AG09319 (cell line): ENCODE measurements at places on chromosomes 5 and 9.

DNA sequence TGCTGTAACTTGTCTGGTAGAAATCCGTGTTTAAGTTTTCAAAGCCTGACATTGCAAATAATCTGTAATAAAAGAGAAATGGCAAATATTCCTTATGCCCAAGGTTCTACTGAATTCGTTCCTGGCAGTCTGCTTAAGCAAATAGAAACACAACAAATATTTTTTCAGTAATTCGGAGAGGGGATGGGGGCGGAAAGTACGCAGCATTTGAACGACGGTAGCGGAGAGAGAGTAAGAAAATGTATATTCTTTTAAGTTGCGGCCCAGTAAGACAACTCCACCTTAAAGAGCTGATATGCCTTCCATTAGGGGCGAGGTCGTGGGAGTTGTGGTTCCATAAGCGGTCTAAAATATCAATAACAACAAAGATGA is 569 bp downstream of the YIPF5 start:
- DNase-seq = no peak

DNA sequence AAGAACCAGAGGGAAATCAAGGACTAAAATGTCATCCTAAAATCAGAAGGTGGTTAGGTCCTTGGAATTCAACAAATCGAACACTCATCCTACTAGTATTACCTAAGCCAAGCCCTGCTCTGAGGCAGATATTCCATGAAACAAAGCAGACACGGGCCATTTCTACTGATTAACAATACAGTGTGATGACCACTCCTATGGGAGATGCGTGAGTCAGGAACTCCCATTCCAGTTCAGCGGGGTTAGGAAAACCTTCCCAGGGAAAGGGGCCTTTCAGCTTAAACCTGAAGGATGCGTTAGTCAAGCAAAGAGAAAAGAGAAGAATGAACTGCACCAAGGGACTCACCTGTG is 117.8 kb upstream of the LHFPL2 start:
- no peak for DNase-seq

DNA sequence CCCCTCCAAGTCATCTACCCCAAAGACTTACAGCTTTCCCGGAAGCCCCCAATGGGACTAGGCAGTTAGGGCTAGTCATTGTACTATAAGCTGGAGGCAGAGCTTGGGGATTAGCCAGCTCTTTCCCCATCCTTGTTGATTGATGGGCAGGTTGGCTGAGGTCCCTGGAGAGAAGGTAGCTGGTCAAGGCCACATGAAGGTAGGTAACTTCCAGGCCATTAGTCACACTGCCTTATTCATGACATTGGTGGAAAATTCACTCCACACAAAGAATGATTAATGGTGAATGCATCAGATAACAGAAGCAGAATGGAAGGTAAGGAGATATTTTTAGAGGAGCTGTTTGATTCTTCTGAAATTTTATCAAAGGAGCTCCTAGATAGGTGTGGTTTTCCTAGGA is 49.5 kb upstream of the TGFBR1 start:
- no peak for DNase-seq

GRCh38 chr9:133360400-133361393 is 4.3 kb downstream of the SURF2 start:
- no peak for DNase-seq

- peak; percentile 8 for DNase-seq
Observed at GRCh38 chr5:130514984-130515690, 610.9 kb downstream of the CHSY3 start.

- DNase-seq = no peak
Observed at GRCh38 chr5:152058267-152058666, 133.6 kb upstream of the GLRA1 start.

GRCh38 chr5:24059006-24059405 is 551.6 kb downstream of the PRDM9 start:
- no peak for DNase-seq

- DNase-seq = no peak
Observed at GRCh38 chr5:73998489-73998888, 372.5 kb downstream of the ARHGEF28 start.

GRCh38 chr5:4636378-4636777 is 503.8 kb upstream of the ADAMTS16 start:
- no peak for DNase-seq

DNA sequence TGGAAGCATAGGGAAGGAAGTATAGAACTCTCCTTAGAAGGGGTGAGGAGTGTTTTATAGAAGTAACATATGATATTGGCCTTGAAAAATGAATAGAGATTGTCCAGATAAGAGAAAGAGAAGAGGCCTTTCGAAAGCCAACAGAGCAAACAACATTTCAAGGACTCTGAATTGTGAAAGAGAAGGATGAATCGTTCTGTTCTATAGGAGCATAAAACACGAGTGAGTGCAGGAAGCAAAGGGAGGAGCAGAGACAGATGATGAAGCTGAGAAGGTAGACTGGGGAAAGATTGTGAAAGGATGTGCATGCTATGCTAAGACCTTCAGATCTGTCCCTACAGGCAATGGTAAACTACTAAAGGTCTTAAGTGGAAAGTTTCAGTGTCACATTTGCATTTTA is 271.0 kb downstream of the TMEM161B start:
- DNase-seq = no peak

GRCh38 chr5:149537374-149537975 is 13.8 kb downstream of the CSNK1A1 start:
- DNase-seq = no peak

GRCh38 chr5:98321361-98321760 is 452.1 kb upstream of the RGMB start:
- DNase-seq = no peak

GRCh38 chr5:109844148-109844547 is 154.4 kb downstream of the MAN2A1 start:
- no peak for DNase-seq

DNA sequence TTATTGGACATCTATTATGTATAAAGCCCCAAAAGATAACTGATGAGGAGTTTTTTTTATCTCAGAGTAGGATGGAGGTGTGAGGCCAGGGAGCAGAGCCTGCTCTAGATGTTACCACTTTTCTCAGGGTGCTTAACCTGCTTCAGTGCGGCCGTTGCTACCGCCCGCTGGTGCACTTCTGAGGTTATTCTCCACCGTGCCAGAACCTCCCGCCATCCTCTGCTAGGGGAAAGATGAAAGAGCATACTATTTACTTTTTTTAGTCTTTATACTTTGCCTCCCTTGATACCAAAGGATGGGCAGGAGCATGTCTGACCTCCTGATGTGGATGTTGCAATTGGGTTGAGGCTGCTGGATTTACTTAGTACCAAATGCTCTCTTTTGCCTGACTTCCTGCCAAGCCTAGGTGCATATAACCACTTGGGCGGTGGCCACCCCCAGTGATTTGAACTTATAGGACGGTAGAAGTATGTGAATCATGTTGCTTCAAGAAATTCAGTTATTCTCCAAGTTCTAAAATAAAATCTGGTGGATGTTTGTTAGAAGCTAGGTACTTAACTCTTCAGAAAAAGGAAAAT is 71.1 kb upstream of the HSPB3 start:
- DNase-seq = no peak

DNA sequence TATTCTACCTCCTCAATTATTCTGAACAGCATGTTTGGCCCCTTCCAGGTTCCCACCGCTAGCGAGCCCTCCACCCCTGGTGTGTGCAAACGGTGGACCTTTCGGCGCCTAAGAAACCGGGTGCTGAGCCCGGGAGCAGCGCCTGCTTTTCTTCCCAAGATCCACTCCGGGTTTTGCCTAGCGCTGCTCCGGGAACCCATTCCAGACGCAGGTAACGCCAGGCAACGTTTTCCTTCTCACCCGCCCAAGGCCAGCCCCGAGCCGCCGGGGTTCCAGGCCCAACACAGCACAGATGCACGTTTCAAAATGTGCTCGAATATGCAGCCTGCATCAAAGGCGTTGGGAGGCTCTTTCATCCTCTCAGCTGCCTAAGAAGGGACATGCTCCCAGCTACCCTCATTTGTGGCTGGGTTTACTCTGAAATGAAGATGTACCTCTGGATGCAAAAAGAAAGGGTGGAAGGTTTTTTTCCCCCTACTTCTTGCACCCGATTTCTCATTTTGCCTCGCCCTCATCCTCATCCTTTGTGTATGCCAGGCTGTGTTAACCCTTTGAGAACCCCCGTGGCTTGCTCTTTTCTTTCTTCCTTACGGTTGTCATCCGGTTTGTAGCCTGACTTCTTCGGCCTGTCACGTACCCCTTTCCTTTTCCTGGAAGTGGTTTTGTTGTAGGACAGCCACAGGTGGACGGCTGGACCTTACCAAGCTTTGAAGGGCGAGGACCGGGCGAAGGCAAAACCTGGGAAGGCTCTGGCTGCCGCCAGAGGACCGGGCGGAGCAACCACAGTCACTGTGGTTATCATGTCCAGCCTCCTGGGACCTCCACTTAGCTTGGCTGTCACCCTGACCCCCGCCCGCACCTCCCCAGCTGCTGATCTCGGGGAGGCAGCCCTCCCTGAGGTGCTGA is 226.9 kb downstream of the SMARCA2 start:
- peak; percentile 72 for DNase-seq

- DNase-seq = no peak
Observed at GRCh38 chr5:1468629-1469527, 23.6 kb upstream of the SLC6A3 start.

- DNase-seq = no peak
Observed at GRCh38 chr5:142290577-142291299, 34.1 kb downstream of the SPRY4 start.

- no peak for DNase-seq
Observed at GRCh38 chr5:160173-160510, 31.2 kb upstream of the LRRC14B start.

DNA sequence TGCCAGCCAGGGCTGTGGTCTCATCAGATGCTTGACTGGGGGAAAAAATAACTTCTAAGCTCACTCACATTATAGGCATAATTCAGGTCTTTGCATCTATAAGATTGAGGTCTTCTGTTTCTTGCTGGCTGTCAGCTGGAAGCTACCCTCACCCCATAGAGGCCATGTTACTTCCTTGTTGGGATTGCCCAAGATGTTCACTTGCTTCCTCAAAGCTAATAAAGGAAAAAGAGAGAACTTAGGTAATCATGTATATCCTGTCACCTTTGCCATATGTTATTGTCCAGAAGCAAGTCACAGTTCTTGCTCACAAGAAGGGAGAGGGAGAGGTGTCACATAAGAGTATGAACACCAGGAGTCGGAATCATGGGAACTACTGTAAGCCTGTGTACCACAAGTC is 38.7 kb upstream of the ANKRD34B start:
- DNase-seq = no peak

DNA sequence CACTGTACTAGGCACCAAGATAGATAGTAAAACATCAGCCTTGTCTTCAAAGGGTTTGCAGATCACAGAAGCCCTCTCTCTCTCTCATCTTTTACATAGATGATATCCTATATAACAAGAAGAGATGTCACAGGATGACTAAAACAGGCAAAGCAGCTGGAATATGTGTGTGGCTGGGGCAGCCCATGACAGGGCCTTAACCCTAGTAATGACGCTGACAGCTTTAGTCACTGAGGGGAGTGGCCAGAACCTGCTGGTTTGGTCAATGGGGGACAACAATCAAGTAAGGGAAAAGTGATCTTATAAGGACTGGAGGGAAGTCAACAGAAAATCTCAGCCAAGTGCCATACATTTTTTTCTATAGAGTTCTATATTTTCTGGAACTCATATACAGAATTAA is 41.9 kb upstream of the RIC1 start:
- DNase-seq = no peak

- no peak for DNase-seq
Observed at GRCh38 chr9:125189011-125189360, 617 bp downstream of the PPP6C start.

GRCh38 chr5:23763170-23763569 is 255.8 kb downstream of the PRDM9 start:
- DNase-seq = no peak

- no peak for DNase-seq
Observed at GRCh38 chr5:59674763-59675162, 218.8 kb downstream of the PDE4D start.

DNA sequence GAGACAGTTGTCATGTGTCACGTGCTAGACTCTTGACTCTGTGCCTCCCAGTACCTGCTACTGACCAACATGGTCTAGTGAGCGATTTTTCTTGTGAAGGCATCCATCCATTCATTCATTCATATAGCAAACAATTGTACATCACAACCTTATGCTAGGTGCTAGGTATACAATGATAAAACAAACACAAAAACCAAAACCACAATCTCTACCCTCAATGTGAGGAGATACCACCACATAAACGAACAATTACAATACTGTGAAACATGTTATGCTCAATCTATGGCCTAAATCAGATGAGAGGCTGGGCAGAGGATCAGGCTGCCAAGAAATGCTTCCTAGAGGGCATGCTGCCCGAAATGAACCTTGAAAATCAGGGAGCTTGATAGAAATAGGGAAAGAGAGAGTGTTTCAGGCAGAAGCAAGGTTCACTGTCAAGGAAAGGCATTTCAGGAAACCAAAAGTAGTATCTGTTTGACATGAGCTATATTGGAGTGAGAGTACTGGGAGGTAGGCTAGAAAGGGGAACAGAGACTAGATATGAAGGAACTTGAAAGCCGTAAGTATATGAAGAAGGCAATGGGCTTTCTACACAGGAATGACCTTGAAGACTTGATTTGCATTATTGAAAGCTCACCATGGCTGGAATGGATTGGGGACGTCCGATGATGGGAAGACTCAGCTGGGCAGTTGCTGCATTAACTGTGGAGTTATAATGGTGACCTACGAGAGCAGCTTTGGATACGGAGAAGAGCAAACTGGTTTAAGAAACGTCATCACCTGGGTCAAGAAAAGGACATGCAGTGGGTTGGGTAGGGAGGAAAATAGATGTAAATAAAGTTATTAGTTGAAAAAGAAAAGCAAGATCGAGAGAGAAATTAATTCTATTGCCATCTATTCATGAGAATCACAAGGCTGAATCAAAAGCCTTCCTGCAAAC is 90.1 kb downstream of the THBS4 start:
- DNase-seq = no peak

- no peak for DNase-seq
Observed at GRCh38 chr9:120830151-120830550, 12.6 kb downstream of the PSMD5 start.

GRCh38 chr5:141241496-141241895 is 3.7 kb upstream of the PCDHB15 start:
- no peak for DNase-seq

DNA sequence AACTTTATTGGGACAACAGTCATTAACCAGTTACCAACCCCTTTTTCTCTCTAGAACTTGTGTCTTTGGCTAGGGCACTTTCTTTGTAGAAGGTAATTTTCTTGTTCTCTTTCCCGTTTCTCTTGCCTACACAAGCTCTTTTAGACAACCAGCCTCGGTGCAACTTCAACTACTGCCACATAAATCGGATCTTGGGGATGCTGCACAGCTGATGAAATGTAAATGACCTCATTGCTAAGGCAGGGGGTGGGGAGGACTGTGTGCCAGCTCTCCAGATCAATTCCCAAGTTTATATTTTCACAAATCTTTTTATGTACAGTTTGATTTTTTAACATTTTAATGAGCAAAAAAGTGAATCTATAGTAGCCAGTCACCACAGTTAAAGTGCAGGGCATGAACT is 157.6 kb downstream of the DENND1A start:
- no peak for DNase-seq

DNA sequence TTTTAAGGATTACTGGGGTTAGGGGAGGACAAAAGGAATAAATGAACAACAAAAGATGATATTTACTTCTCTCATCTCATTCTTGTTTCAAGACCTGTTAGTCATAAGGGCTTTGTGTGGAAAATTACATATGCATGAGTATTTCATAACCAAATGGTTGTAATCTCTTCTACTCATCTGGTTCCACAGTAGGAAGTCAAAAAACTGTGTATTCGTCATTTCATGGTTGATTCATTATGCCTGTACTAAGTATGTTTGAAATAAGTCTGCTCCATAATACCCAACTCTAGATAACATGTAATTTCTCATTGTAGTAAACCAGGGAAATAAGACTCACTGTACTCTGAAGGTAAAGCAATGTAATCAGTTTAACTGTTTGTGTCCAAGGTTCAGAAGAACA is 212.9 kb downstream of the ARRDC3 start:
- DNase-seq = no peak
